ENCODE measurements at places on chromosomes 13 and 19.

DNA sequence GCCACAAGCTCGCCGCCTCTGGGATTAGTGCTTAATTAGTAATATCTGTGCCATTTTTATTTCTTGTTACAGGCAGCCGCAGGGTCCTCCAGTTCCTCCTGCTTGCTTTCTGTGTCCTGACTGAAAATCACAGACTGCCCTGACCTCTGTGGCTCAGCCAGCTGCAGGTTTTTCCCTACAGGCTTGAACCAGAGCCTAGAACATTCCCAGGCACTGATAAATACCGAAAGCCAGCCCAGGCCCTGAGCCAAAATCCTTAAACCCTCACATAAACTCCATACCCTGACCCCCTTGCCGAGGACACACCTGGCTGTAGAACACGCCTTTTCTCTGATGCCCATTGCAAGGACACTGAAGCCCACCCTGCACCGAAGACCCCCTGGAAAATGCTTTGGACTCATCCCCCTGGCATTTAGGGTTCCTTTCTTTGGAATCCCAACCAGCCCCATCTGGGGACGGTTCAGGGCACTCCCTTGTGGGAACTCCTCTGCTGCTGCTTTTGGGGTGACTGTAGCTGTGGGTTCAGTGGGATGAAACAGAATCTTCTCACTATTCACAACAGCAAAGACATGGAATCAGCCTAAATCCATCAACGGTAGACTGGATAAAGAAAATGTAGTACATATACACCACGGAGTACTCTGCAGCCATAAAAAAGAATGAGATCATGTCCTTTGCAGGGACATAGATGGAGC is 15.5 kb downstream of the DPP9 start:
- DNase-seq: no peak

GRCh38 chr19:29841209-29841558 is 29.4 kb downstream of the CCNE1 start:
- DNase-seq: no peak

DNA sequence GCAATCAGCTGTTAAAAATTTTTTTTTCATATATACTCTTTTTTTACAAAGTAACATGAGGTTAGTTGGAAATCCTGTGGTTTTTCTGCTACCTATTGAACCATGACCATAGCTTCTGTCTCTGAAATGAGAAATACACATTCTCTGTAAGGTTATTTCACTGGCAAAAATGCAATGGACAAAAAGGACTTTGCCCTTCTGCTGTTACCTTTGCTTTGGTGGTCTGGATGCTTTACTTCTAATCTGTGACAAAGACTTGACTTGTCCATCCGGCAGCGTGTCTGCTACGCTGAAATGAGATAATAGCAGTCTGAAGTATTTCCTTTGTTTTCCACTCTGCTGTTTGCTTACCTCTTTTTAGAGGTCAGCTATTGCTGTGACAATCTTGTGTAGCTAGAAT is 412.8 kb downstream of the SLITRK6 start:
- no peak for DNase-seq

GRCh38 chr13:41942462-41943094 is 18.3 kb downstream of the VWA8 start:
- no peak for DNase-seq

DNA sequence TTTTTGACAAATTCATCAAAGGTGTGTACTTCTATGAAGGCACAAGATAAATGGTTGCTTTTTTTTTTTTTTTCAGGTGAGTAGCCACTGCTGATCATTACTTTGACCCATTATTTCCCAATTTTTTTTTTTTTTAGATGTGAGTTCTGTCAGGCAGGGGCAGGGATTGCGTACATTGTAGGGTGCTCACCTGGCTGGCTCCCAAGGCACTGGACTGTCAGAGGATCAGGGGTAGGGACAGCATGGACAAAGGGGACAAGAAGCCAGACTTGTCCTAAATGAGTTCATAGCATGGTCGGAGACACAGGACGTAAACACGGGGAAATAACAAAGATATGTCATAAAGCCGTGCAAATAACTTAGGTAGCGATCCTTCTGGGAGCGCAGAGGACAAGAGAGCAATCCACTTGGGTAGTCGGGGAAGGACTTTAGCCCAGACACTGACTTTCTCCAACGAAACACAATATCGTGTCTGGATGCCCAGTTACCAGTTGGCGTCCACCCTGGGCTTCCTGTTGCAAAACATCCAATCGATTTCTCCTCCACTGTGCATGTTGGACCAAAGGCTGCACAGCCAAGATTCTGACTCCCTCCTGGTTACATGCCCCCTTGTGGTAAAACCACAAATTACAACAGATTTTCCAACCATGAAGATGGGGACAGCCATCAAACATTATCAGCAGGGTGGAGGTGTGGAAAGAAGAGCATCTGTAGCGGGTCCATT is 27.5 kb upstream of the KATNAL1 start:
- DNase-seq: no peak

DNA sequence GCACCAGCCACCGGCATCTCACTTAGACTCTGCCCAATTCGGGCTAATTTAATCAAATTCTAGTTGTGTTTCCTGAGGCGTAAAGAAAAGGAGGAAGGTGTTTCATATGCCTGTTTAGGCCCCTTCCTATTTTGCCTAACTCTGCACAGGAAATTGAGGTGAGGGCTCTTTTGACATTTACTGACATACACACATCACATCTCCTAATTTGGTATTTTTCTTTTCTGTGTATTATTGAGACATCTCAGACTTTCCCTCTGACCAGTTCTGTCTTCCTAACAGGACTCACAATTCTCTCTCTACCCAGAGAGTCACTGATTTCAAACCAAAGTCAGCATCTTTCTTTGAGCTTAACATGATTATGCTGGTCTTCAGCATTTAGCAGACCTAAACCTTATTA is 7.9 kb downstream of the CEACAM3 start:
- DNase-seq: no peak

DNA sequence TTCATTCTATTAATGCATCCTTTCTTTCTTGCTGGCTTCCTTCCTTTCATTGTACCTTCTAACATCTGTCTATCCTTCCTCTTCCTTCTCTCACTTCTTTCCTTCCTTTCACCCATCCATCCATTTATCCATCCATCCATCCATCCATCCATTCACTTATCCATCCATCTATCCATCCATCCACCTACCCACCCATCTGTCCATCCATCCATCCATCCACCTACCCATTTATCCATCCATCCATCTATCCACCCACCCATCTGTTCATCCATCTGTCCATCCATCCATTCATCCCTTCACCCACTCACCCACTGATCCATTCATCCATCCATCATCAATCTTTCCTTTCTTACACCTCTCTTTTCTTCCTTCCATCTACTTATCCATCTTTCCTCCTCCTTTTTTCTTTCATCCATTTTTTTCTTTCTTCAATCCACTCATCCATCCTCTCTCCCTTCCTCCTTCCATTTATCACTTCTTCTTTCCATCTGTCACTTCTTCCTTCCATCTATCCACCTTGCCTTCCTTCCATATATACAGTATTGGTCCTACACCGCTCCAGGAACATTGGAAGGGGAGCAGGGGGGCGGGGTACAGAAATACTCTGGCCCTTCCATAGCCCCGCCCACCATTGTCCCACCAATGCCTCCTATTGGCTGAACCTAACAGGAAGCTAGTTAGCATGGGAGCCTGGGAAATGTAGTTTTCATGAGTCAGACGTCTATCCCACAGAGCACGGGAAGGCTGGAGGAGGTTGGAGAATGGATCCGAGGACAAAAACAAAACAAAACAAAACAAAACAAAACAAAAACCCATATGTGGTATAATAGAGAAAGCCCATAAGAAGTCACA is 45.9 kb downstream of the MBD3L1 start:
- DNase-seq: no peak

DNA sequence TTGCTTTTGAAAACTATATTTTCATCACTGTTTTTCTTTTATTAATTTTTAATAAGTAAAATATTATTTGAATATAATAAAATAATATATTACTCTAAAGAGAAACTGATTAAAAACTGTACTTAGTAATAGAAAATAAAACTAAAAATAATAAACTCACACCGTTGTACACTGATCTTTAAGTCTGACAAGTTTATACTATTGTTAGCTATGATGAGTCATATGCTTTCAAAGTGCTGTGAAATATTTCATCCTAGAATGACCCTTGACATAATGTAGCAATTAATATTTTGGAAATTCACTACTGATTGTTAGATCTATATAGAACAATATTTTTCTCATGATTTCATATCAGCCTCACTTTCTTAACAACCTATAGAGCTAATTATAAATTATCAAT is 1040.6 kb upstream of the SPRY2 start:
- DNase-seq: no peak

DNA sequence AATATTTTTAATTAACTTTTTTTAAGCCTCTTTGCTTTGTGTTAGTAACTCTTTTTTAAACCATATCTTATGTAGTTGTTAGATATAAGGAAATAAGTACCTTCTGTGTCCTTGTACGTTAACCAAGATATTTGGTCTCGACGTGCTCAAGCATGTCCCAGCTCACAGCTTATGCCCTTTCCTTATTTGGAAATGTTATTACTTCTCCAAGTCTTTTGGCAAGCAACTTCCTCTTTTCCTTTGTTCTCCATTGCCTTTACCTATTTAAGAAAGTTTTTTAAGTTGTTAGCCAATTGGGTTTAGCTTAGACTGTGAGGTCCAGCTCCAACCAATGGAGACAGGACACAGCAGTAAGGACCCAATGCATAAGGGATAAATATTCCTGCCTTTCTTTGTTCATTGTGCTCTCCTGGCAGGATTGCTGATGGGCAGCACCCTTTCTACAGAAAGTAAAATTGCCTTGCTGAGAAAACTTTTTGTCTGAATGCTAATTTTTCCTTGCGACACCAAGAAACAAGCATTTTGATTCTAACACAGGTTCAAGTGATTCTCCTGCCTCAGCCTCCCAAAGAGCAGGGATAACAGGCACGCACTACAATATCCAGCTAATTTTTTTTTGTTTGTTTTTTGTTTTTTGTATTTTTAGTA is 5.2 kb downstream of the DKKL1 start:
- DNase-seq: no peak

DNA sequence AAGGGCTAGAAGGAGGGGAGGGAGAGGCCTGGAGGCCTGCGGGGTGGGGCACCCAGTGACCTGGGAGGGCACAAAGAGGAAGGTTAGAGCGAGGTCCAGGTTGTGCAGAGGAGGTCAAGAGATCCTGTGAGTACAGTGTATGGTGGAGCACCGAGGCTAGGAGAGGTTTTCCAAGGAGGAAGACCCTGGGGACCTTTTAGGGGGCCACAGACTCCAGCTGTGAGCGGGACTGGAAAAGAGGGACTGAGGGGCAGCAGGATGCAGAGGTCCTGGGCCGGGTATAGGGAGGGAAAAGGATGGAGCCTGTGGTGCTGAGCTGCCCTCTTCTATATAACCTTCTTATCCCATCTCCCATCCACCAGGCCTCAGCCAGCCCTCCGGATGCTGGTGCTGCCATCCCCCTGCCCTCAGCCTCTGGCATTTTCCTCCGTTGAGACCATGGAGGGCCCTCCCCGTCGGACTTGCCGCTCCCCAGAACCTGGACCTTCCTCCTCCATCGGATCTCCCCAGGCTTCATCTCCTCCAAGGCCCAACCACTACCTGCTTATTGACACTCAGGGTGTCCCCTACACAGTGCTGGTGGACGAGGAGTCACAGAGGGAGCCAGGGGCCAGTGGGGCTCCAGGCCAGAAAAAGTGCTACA is 863 bp downstream of the ZNF581 start:
- DNase-seq: no peak

DNA sequence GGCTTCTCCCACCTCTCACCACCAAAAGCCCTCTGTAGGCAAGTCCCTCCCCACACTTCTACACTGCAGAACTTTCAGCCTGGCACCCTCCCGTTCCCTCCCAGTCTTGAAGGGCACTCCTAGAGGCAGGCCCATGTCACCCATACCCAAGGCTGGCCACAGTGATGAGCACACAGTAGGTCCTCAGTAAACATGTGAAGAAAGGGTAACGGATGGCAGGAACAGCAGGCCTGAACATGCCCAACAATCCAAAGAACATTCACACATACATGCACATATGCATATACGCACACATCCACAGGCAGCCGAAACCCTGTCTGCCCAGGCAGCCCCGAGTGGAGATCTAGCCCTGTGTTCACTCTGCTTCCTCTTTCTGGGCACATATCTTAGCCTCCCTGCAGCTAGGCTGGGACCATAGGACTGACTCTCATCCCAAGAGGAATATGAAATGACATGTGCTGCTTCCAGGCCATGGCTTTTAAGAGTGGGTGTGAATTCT is 55.2 kb downstream of the CEBPG start:
- DNase-seq: no peak

- DNase-seq: no peak
These were observed 27.7 kb downstream of the ATP4B start for GRCh38 chr13:113630296-113630695.
